Stimulated activated CD8-positive, alpha-beta memory T cell treated with anti-CD3 and anti-CD28 coated beads, Interleukin-2, amount 100 ng/mL, for 1 hour (primary cell): ENCODE measurements at places on chromosomes 4 and X.

- no peak for DNase-seq
Observed at GRCh38 chr4:138579146-138579545, 337.0 kb upstream of the SLC7A11 start.

GRCh38 chr4:129138810-129139496 is 43.0 kb downstream of the C4orf33 start:
- no peak for DNase-seq

- no peak for DNase-seq
Observed at GRCh38 chr4:1290165-1290977, 680 bp downstream of the MAEA start.

DNA sequence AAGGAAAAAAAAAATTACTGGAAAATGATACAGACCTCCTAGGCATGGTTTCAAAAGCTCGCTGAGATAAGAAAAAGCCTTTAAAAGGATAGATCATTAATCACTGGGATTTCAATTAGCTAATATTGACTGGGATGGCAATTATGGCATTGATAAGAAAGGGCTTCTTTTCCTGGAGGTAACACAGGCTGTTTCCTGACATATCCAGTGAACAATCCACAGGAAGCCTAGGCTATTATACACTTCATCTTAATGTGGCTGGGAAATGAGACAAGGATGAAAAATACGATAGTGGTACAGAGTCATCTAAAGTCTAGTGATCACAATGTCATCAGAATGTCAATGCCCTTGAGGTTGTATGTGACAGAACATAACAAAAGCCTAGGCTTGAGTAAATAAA is 1579.3 kb downstream of the C4orf33 start:
- DNase-seq, result no peak

GRCh38 chrX:69170319-69170718 is 5.1 kb upstream of the PJA1 start:
- DNase-seq, result no peak
